ENCODE measurements at places on chromosomes 7 and 10.

DNA sequence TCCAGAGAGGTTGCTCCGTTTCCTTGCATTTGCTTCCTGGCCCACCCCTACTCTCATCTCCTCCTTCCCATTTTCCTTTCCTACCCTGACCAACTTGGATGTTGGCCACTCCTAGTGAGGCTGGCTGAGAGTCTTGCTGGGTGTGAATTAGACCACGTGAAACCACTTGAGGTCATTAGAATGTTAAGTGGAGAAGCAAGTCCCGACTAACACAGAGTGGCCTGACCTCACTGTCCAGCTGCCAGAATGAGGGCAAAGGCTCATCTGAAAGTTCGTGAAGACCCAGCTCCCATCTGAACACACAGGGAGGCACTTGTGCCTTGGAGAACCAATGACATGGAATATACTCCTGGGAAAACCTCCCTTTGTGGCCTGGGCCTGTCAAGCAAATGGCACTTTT is 80.8 kb downstream of the WDR11 start:
- DNase-seq, result no peak

DNA sequence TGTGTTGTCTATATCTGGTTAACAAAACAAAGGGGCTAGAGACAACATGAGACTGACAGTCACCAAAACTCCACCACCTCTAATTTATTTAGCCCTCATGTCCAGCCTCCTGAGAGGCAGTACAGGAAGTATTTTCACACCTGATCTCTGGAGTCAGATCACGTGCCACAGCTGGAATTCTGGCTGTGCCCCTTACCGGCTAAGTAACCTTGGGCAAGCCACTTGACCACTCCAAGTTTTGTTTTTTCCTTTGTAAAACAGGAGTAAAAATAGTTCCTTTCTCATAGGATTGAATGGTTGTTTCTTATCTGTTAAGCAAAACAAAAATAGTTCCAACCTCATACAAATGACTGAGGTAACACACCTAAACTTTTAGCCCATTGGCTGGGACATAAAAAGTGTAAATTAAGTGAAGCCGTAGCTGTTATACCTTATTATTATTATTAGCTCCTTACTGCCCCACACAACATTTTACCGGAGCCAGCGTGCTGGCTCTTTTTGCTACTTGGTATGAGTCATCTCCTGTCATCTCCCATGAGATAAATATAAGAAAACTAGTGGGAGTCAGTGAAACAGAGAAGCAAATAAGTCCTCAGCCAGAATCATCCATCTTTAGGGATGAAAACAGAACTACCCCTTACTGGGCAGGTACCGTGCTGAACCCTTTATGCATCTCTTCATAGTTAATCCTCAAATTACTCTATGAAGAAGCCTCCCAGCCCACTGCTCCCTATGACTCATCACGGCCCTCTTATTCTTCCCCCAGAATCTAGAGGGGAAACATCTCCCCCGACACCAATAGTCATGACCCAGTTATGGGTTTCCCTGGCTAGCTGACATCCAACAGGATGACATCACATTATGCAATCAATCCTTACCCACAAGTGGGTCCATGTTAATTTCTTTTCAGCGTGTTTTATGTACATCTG is 44.9 kb downstream of the PPP1R3C start:
- no peak for DNase-seq

GRCh38 chr7:12749746-12750145 is 62.3 kb downstream of the ARL4A start:
- no peak for DNase-seq

- no peak for DNase-seq
Measured at GRCh38 chr7:13982940-13983677, 6.4 kb downstream of the ETV1 start.

GRCh38 chr7:112022128-112022527 is 184.1 kb downstream of the DOCK4 start:
- no peak for DNase-seq

DNA sequence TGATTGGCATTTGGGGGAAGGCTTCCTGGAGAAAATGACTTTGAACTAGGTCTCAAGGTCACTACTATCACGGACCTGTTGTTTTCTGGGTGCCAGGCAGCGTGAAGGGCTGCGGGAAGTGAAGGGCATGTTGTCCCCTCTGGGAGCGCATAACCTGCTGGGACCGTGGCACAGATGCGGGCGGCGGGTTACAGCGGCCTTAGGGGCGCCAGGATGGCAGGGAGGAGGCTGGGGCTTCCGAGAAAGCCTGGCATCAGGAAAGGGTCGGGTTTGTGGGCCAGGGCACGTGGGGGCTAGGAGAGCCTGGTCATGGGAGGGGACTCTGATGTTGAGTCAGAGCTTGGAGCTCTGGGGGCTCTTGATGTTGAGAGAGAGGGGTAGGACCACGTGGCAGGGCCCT is 6.1 kb downstream of the SLC4A2 start:
- DNase-seq, result no peak

DNA sequence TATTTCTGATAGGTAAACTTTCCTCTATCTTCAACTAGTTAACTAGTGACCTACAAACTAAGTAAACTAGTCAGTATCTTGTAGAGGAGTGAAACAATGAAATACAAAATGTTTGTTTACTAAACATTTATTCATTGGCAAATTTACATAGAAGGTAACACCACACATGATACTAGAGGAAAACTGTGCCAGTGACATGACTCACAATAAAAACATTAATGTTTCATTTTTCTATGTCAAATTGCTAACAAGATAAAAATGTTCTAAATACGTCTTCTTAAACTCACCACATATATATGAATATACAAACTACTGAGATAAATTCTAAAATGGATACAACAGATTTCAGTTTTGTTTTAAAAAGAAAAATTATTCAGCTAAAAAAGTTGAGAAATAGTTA is 471.3 kb downstream of the PARD3 start:
- DNase-seq, result no peak

DNA sequence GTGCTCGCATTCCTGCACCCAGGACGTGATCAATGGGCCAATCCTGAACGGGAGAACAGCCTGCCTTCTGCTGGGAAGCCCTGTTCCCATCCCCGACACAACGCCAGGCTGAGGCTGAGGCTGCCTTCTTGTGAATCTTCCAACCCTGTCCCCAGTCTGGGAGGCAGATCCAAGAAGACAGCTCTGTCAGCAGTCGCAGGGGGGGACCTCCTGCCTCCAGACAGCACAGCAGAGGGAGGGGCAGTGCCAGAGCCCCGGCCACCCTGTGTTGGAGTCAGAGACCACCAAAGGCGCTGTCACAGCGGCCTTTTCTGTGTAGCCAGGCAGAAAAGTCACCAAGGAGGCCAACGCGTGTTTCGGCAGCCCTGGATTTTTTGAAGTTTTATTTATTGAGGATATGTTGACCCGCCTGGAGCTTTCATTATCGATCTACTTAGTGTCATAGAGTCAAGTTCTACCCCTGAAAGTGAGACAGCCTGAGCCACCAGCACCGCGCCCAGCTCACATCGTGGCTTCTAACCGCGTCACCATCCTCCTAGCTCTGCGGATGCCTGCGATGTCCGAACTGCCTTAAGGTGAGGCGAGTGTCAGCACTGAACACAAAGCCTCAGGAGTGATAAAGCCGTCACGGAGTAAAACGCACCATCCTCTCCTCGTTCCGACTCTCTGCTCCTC is 86.1 kb downstream of the PTPRN2 start:
- DNase-seq, result no peak

DNA sequence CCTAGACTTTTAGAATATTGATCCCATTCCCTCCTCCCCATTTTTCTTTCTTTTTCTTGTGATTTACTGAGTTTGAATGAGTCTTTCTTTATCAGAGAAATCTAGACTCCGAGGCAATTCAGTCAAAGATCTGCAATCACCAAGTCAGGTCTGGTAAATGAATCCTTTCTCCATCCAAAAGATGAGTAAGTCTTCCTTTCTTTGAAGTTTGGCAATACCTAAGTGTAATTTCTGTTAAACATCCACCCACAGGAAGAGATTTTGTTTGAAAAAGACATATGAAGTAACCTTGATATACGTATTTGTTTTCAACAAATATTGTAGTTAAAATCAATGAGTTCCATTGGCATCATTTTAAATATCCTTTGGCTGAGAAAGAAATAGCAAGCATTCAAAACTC is 58.3 kb downstream of the SLC39A12 start:
- DNase-seq, result no peak

GRCh38 chr10:72173619-72174296 is 42.1 kb upstream of the ANAPC16 start:
- no peak for DNase-seq

DNA sequence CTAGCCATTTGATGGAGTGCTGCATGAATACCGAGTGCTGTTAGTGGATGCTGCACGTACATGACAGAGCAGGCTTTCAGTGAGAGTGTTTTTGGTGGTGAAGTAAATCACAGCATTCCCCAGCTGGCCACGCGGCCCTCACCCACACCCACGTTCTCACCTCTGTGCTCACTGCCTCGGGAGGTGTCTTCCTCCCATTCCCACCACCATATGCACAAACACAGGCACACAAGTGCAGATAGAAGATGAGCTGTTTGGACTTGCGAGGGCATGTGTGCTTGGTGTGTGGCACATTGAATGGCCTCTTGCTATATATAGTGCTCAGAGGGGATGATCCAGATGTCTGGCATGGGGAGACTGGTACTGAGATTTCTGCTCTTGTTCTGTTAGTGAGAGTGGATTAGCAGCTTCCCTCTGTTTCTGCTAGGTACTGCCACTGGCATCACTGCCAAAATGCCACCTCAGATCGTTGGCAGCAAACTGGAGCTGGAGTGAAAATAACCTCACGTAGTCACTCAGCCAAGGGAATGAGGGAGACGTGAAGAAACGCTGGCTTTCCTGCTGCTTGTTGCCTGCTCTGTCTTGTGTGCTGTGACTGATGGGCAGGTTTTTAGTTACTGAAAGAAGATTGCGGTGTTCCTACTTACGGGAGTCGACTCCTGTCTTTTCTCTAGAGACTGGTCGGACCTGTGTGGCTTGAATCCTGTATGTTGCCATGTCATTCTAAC is 19.1 kb downstream of the DNAJB6 start:
- DNase-seq, result no peak

DNA sequence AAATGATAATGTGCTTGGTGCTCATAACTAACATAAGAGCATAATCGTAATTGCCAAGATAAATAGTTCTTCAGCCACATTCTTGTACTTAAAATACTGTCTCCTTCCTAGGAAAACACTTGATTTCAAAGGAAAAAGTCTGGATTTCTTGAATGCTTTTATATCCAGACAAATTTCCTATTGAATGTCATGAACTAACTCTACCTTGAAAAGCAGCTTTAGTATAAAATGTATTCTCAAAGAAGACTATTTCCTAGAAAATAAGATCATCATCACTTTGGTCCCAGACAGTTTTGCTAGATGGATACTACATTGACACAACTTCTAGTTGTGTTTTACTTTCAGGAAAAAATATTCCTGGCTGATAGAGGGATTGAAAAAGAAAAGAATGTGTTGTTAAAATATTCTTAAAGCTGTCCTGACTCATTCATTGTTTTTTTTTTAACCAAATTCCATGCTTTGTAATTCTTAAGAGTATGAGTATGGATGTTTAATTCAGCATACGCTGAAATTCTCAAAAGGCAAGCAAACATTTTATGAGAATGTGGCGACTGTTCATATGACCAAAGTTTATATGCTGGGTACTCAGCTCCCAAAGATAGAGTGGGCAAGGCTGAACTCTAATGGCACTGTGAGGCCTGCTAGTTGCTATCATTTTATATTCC is 106.1 kb downstream of the PPP1R3A start:
- DNase-seq, result no peak

DNA sequence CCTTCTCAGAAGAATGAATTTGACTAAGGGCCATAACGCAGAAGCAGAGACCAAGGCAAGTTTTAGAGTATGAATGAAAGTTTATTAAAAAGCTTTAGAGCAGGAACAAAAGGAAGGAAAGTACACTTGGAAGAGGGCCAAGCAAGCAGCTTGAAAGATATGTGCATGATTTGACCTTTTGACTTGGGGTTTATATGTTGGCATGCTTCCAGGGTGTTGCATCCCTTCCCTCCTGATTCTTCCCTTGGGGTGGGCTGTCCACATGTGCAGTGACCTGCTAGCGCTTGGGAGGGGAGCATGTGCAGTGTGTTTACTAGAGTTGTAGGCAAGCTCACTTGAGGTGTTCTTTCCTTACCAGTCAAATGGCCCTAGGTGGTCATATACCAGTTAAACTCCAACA is 37.9 kb upstream of the LRRN3 start:
- DNase-seq, result no peak

- no peak for DNase-seq
Measured at GRCh38 chr7:7156663-7157062, 25.7 kb upstream of the C1GALT1 start.

GRCh38 chr10:78506614-78507013 is 473.0 kb downstream of the RPS24 start:
- DNase-seq, result no peak

- DNase-seq, result no peak
Measured at GRCh38 chr10:75540981-75541380, 109.6 kb downstream of the LRMDA start.

- no peak for DNase-seq
Measured at GRCh38 chr7:87759501-87759900, 116.7 kb downstream of the SLC25A40 start.

DNA sequence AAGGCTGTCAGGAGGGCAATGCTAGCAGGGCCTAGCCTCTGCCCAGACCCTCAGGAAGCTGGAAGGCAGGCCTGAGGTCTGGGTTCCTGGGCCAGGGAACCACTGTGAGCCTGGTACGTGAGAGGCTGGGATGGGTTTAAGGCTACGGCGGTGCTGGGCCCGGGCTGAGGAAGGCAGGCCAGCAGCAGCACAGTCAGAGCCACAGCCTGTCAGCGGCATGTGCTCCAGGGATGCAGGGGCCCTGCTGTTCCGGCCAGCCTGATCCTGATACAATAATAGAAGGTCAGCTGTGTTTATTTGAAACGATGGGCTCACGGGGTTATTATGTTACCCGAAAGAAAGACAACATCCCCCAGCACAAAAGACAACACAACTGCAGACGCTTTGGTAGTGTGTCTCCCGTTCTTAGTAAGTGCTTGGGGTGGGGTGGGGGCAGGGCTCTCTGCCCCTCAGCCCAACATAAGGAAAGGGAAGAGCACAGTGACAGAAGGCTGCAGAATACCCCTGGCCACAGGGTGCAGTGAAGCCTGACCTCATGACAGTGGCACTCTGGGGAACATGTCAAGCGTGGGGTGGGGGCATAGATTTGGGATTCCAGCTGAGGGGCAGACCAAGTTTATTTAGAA is 95.0 kb downstream of the COL13A1 start:
- DNase-seq, result no peak

DNA sequence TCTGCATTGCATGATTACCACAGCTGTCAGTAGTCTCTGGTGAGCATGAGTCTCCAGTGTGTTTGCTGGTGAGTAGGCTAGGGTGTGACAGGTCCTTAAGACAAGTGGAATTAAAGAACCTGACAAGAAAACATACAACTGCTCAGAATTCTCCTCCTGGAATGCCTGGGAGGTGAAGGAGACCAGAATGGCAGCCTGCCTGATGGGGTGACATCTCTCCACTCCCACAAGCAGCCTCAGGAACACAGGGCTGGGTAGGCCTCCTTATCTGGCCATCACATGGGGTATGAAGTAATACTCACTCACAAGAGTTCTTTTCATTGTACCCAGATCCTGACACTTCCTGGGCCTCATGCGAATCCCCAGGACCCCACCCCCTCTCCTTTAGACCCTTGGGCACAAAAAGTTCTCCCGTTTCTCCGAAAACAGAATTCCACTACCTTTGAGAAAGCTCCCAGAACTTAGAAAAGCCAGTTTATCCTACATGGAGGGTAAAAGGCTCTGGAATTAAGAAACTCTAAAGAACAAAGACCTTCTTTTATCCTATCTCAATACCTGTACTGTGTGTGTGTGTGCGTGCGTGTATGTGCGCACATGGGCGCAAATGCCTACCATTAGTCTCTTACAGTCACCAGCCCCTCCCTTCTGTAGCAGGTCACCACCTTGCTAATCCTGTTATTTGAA is 33.4 kb upstream of the C1GALT1 start:
- no peak for DNase-seq
